Tibial nerve (tissue), 4 donors: ENCODE measurements at places on chromosomes 4 and X. TPM values are rescaled to one million over a fixed set of nuclear protein-coding genes. Genes with fewer than 3 reads are reported as not detected.

GRCh38 chrX:1167466-1167865, 45.0 kb downstream of the CRLF2 start:
- no peak overlapping the region for H3K4me3 ChIP-seq
- H3K4me1 ChIP-seq = no peaks in the 10 kb centered on the region
- peaks cover 12% of the 10 kb centered on the region for H3K27me3 ChIP-seq

- no peaks in the 10 kb centered on the region for H3K36me3 ChIP-seq
- no peak overlapping the region for H3K4me3 ChIP-seq
- H3K4me1 ChIP-seq = no peaks in the 10 kb centered on the region
- DNase-seq = no peak
- H3K27ac ChIP-seq = no peak overlapping the region
Measured at GRCh38 chr4:808860-809570, 16.9 kb downstream of the CPLX1 start.

DNA sequence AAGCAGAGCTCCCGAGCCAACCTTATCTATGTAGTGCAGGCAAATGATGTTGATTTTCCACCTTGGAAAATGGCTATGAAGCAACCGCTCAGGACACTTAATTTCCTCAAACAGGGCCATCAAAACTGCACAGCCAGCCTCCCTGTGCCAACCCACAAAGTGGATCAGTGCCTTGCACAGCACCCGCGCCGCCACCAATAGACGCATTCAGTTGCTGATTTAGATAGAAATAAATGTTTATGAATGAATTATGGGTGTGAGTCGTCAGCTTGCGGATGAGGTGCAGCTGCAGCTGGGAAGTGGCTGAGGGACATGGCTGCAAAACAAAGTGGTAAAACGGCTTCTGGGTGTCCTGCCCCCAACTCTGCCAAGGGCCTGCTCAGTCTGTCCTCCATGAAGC, 47.0 kb downstream of the SOD3 start:
- DNase-seq = no peak
- no peaks in the 10 kb centered on the region for H3K27me3 ChIP-seq
- H3K4me3 ChIP-seq = no peak overlapping the region

DNA sequence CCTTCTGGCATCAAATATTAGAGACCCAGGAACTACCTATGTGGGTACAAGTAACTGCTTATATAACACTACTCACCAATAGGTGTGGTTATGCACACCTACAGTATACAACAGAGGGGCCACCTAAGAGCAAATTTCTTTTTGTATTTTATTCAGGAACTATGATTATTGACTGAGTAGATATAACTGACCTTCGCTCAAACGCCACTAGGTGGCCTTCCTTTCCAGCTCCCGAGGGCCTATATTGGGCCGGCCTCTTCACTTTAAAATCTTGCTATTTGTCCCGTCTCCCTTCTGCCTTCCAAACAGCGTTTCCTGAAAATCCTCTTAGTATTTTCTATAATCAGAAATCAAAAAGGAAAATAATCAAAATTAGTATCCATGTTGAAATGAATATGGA, 19.9 kb upstream of the PABPC5 start:
- H3K27me3 ChIP-seq = no peaks in the 10 kb centered on the region
- H3K4me3 ChIP-seq = no peak overlapping the region
- no peak overlapping the region for H3K27ac ChIP-seq
- H3K36me3 ChIP-seq = no peaks in the 10 kb centered on the region
- DNase-seq = no peak

GRCh38 chrX:17822351-17822750, 38.7 kb downstream of the RAI2 start:
- H3K36me3 ChIP-seq = no peaks in the 10 kb centered on the region
- peaks cover 23% of the 10 kb centered on the region for H3K4me1 ChIP-seq
- no peak for DNase-seq
- H3K27me3 ChIP-seq = no peaks in the 10 kb centered on the region

- no peak overlapping the region for H3K27ac ChIP-seq
- no peak for DNase-seq
- H3K36me3 ChIP-seq = no peaks in the 10 kb centered on the region
- H3K4me3 ChIP-seq = no peak overlapping the region
Measured at GRCh38 chr4:114466299-114466698, 132.3 kb upstream of the UGT8 start.

SMIM20 gene
- total RNA-seq = 31.0 TPM

CCKAR gene
- not detected for total RNA-seq

PNMA6F gene
- 0.59 TPM for total RNA-seq

ADH1C gene
- total RNA-seq = 184 TPM
